ENCODE measurements at places on chromosomes 5 and 9.

DNA sequence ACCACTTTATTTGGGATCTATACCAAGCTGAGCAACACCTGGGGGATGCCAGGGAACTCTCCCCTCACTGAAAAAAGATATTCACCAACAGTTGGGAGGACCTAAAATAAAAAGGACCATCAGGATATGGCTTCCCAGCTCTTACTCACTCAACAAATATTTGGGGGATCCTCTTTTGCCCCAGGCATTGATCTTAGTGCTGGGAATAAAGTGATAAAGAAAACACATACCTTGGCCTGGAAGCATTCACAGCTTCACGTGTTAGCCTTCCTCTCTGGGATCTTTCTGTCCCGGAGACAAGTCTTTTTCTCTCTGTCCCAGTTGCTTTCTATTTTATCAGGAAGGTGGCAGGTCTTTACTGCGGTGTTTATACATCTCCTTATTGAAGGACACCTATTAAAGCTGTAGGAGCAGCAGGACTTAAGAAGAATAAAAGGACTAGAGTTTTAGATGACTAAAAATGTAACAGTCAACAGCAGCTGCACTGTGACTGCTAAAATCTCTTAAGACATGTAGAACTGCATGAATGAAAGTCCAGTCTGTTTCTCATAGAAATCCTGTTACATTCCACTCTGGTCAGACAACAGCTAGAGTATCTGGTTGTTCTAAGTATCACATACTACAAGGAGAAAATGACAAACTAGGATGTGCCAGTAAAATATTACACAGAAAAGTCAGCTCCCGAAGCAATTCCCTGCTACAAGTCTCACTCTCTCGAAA lies 90.0 kb upstream of the ITGA2 start:
- ATAC-seq = no peak

GRCh38 chr5:37272511-37272910 lies 23.3 kb upstream of the CPLANE1 start:
- ATAC-seq = no peak

GRCh38 chr9:73347720-73348119 lies 196.1 kb downstream of the ANXA1 start:
- ATAC-seq = no peak

GRCh38 chr9:136292026-136292538 lies 11.8 kb downstream of the CCDC187 start:
- ATAC-seq = no peak

- no peak for ATAC-seq
These were observed 16.5 kb downstream of the CSF2 start for GRCh38 chr5:132090107-132090506.

DNA sequence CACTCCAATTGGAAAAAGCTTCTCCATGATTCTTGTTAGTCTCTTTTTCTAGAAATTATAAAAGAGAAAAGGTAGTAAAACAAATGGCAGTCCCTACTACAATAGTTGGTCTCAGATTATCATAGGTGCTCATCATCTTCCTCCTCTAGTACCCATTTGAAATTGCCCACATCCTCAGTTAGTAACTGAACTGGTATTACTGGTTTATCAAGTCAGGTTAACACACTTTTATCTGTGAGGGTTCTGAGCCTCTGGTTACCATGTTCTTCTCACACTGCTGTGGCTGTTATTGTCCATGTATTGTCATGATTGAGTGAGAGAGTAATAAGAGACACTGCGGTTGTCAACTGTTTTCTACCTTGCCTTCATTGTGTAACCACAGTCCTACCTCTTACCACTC lies 901.7 kb downstream of the TLE1 start:
- no peak for ATAC-seq

- ATAC-seq = no peak
These were observed 43.5 kb upstream of the HTR4 start for GRCh38 chr5:148697809-148698196.

GRCh38 chr9:133770076-133770777 lies 32.1 kb upstream of the SARDH start:
- no peak for ATAC-seq

DNA sequence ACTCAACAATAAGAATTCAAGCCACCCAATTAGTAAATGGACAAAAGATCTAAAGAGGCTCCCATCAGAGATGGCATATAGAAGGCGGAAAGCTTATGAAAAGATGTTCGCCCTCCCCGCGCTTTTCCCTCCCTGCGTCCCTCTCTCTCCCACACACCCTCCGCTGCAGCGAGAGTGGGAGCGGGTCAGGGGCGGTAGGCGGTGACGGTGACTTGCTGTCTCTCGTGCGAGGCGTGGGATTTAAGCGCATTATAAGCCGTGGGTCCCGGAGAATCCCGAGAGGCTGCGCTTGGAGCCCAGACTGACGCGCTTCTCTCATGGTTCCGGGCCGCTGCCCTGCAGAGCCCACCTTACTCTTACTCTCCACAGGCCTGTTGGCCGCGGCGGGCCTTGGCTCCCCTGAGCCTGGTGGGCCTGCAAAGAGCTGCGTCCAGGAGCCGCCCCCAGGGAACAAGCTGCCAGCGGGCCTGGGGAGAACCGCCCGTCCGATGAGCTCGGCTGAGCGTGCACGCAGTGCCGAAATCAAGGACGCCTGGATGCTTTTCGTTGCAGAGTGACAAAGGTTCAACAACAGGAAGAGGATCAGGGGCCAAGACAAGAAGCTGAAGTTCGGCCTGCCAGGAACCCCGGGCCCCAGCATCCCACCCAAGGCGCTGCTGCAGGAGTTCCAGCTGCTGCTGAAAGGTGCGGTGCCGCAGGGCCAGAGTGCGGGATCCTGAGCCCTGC lies 42.6 kb upstream of the BICD2 start:
- ATAC-seq = no peak

DNA sequence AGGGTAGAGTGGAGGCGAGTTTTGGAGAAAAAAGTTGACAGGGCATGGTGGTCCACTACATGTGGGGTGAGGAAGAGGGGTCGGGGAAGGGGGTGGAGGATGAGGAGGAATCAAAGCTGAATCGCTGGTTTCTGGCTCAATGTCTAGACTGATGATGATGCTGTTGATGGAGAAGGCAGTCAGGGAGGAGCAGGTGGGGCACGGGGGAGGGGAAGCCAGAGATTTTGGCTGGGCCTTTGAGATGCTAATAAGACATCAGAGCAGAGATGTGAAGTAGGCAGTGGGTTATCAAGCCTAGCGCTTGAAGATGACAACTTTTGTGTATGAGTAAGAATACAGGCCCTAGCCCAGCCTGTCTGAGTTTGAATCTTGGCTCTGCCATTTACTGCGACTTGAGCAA lies 32.4 kb upstream of the TTC23L start:
- no peak for ATAC-seq

DNA sequence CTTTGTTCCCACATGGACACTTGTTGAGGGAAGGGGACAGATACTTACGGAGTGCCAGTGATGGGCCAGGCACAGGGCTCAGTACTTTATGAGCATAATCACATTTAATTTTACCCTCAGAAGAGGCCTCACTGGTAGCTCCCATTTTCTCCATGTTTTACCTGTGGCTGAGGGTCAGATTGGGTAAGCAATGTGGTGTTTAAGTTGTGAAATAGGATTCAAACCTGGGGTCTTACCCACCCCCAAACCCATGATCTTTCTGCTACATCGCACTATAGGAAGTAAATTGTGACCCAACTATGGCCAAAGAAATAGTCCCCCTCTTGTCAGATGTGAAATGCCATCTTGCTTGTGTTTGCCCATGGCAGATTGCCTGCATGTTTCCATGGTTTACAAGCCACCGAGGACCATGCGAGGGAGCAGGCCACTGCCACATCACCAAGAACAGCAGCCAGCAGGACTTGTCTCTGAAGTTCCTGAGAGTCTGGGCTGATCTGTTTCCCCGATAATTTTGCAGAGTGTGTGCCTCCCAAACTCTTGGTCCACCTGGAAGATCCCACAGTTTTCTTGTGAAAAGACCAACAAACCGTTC lies 95.4 kb downstream of the MACROH2A1 start:
- no peak for ATAC-seq

DNA sequence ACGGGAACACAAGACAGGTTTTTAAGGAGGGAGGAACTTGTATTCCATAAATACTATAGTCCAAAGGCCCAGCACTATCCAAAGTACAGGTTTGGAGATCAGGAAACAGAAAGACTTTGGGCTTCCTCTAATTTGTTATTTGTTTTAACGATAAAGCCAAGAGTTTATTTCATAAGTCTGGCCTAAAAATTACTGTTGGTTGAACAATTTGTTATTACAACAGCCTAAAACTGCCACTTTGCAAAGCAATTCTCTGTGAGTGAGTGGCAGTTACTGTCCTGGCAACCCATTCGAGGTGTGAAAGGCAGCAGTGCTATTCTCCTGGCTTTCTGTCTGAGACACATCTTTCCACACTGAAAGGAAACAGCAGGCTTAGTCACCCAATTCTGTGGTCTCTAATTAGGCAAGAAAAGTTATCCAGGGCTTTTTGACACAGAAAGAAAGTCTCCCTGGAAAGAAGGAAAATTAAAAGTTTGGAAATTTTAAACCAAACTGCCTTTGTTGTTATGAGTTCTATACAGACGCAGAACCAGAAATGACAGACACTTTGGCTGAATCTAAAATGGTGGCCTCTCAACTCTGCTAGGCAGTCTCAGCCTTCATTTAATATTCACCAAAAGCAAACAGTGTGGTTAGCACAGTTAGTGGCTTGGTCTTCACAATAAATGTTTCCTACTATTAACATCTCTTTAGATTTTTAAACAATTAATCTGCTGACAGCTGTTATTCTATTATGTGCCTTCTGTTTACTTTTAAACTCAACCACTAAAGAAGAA lies 33.9 kb downstream of the PSMB7 start:
- no peak for ATAC-seq

GRCh38 chr5:138752341-138752950 lies 779 bp upstream of the CTNNA1 start:
- no peak for ATAC-seq

DNA sequence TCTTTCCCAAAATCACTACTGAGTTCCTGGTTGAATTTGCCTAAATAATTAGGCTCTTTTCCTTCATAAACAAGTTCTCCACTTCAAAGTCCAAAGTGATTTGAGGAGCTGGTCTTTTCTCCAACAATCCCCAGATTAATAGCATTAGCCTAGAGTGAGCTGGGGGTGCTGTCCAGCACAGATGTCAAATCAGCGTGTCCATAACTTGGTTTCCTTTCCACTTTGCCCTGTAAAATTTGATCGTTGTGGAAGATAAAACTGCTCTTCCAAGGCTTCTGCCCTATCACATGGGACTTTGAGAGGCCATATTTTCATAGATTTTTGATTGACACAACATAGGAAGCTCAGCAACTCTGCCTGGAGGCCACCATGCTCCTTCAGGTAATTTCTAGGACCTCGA lies 134.7 kb upstream of the RORB start:
- no peak for ATAC-seq

GRCh38 chr5:67010684-67011409 lies 185.8 kb downstream of the CD180 start:
- ATAC-seq = no peak

DNA sequence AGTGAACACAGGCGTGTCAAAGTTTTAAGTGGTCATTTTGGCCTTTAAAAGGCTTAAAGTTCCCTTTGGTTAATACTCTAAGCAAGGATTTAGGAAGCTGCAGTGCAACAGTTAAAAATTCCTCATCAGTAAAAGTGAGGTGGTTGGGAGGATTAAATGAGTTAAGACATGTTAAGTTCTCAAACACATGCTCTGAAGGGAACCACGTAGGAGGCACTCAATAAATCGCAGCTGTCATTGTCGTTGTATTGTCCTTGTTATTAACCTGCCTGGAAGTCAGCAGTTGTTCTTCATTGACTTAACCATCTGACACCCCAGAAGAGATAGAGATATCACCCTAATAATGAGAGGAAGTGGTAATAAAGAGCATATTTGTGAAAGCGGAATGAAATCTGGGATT lies 247.5 kb downstream of the MARCHF11 start:
- ATAC-seq = no peak

GRCh38 chr5:42570966-42571960 lies 148.0 kb downstream of the GHR start:
- ATAC-seq = peak; percentile 13

DNA sequence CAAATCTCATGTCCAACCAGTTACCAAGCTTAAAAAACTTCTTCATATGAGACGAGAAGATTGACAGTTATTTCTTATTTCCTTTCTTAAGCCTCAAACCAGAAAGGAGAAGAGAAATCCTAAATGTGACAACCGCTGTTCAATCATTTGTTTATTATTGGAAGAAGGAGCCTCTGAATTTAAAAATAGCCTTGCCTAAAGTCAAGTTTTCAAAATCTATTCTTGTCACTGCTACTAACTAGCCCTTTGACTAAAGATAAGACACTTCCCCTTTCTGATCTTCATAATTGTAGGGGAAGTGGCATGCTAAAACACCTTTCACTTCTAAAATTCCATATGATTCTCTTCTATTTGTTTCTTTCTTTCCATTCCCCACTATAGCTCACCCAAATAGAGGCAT lies 106.2 kb upstream of the EMB start:
- no peak for ATAC-seq

DNA sequence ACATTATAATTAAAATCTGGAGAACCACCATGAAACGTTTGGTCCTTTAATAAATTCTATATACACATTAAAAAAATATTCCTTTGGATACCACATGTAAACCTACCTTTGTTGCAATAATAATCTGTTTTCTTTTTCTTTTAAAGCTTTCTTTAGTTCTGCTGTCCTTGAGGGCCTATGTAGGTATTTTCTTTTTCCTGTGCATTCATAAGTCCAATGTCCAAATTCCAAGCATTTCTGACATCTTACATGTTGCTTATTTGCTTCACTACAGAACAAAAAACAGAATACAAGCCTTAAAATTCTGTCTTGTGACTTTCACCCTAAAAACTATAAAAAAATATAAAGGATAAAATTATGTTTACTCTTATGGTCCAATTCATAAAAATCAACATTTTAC lies 19.7 kb downstream of the ZCCHC10 start:
- ATAC-seq = no peak

- no peak for ATAC-seq
These were observed 5.3 kb upstream of the SREK1 start for GRCh38 chr5:66138637-66139317.

- ATAC-seq = no peak
These were observed 602.9 kb downstream of the TLE1 start for GRCh38 chr9:81086416-81086815.

GRCh38 chr9:76926846-76927245 lies 20.9 kb upstream of the PRUNE2 start:
- peak; percentile 4 for ATAC-seq
